ENCODE measurements at places on chromosomes 12 and 14. TPM values are rescaled to one million over a fixed set of nuclear protein-coding genes. Genes with fewer than 3 reads are reported as not detected.

- DNase-seq = no peak
Measured at GRCh38 chr12:16844875-16845274, 238.9 kb upstream of the LMO3 start.

- no peak for DNase-seq
Measured at GRCh38 chr14:95315579-95315978, 4.1 kb downstream of the CLMN start.

- DNase-seq = no peak
Measured at GRCh38 chr14:49991491-49991890, 98.6 kb downstream of the ARF6 start.

GRCh38 chr12:75765170-75766059 lies 254.0 kb upstream of the KRR1 start:
- DNase-seq = no peak

GRCh38 chr14:64806862-64807495 lies 72.7 kb downstream of the SPTB start:
- DNase-seq = no peak

GRCh38 chr12:95231190-95231589 lies 13.6 kb downstream of the VEZT start:
- no peak for DNase-seq

DNA sequence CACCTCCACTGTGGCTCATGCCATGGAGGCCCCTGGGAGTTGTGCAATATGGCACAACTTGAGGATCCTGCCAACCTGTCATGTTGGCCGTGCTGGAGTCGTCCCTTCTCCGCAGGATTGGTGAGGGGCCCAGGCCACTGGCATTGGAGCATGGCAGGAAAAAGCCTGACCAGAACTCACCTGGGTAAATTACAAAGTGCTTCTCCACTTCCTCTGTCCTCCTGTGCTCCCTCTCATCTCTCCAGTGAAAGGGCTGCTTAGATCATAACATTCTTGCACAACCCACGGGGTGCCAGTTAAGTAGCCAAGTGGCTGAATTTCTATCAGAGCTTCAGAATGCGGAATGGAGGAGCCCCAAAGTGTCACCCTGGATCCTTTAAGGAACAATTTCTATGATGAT lies 381.0 kb downstream of the DPF3 start:
- no peak for DNase-seq

DNA sequence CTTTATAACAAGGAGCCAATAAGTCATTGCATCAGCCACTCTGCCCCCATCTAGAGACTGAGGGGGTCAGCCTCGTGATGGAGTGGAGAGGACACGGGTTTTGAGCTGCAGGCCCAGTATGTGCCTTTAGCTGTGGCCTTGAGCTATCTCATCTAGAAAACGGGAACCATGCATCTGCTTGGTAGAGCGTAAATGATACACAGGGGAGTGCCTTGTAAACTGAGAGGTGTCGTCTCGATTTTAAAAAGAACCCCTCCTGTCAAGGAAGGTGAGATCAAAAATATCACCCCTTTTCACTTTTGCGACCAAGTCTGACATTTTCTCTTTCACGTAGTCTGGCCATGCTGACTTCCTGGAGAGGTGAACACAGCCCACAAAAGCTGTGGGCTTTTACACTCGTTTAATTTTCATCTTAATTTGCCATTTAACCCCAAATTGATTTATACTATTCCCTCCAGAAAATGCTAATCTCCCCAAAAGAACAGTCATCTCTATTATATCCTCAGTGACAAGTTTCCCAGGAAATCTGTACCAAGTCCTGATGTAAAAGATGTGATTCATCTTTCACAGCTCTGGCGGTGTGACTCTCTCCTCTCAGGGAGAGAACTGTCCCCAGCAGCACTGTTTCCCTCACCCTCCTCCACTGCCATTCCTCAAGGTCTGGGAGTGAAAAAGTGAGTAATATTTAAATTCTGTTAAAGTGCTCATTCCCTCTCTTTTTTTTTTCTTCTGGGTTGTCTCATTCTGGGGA lies 30.6 kb downstream of the VCPKMT start:
- DNase-seq = no peak

ARMH4 gene
- total RNA-seq = 6.3 TPM

TROAP gene
- 0.53 TPM for total RNA-seq

WSB2 gene
- 40.9 TPM for total RNA-seq

OTOGL gene
- not detected for total RNA-seq
